ENCODE measurements at places on chromosomes 5 and 9.
A peak's percentile ranks its signal among the peaks of the same experiment; 100 is the strongest.

GRCh38 chr9:127161081-127161624 lies 38.7 kb upstream of the ANGPTL2 start:
- no peak for DNase-seq

GRCh38 chr5:122772446-122772845 lies 2.4 kb upstream of the SNX2 start:
- no peak for DNase-seq

DNA sequence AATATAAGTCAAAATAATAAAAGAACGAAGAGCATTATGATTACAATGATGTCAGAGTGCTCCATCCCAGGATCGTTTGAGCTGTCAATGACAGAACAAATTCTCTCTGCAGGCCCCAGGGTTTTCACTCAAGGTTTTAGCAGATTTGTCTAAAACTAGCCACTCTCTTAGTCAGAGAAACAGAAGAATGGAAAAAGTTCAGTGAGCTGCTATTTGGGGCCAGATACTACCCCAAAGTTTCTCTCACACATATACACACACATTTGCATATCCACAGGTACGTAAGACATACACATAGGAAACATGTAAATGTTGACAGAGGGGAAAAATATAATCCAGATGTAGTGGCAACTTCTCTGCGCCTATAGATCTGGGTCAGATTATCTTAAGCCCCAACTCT lies 76.3 kb upstream of the SEMA6A start:
- DNase-seq, result no peak

- DNase-seq, result peak; percentile 28
These were observed 947 bp upstream of the MARCHF3 start for GRCh38 chr5:127031147-127031862.

GRCh38 chr5:37501152-37501551 lies 122.0 kb downstream of the WDR70 start:
- no peak for DNase-seq

DNA sequence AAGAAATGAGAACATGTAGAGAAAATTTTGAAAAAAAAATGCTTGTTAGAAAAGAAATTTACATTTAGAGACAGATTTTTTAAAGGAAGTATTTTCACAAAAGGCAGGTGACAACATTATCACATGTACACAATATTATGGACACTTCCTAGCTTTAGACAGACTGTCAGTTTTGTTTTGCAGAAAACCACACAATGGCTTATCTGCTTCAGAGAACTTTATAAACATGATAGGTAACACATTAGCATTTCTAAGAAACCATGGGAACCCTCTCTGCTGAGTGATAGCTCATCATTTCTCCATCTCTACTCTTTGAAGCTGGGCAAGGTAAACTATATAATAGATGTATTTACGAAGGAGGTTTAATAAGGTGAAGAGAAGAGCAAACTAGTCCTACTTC lies 25.6 kb downstream of the POU5F2 start:
- DNase-seq, result no peak

DNA sequence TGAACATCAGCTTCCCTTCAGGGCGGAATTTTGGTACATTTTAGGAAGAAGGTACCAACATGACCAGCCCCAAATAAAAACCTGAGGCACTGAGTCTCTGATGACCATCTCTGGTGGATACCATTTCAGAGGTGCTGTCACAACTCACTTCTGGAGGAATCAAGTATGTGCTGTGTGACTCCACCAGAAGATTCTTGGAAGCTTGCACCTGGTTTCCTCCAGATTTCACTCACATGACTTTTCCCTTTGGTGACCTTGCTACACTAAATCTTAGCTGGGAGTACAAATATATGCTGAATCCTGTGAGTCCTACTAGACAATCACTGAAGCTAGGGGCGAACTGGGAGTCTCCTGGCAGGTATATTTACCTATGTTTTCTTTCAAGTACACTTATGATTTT lies 28.5 kb downstream of the ECPAS start:
- no peak for DNase-seq

Data from WTC11 (cell line).